ENCODE measurements at places on chromosomes 4 and X.

- DNase-seq = peak; percentile 58
These were observed 153.9 kb downstream of the KDR start for GRCh38 chr4:54971474-54971950.

- DNase-seq = no peak
These were observed 17.8 kb downstream of the SCD5 start for GRCh38 chr4:82780752-82781231.

- DNase-seq = peak; percentile 83
These were observed 98.4 kb downstream of the ZNF674 start for GRCh38 chrX:46446727-46447378.

DNA sequence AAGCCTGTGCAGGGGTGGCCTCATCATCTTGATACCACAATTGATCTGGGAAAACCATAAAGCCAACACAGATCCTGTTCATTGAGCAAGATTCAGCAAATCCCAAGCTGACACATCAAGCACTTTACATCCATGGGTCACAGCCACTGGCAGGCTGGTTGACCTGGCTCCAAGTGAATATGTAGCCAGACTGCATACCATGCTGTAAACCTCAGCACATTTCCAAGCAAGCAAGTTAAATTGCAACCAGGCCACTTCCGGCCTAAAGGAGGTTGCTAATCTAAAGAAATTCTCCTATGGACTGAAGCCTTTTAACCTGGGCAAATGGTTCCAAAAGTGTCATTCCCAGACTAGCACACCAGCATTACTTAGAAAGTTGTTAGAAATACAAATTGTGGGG is 54.4 kb upstream of the USP26 start:
- no peak for DNase-seq

DNA sequence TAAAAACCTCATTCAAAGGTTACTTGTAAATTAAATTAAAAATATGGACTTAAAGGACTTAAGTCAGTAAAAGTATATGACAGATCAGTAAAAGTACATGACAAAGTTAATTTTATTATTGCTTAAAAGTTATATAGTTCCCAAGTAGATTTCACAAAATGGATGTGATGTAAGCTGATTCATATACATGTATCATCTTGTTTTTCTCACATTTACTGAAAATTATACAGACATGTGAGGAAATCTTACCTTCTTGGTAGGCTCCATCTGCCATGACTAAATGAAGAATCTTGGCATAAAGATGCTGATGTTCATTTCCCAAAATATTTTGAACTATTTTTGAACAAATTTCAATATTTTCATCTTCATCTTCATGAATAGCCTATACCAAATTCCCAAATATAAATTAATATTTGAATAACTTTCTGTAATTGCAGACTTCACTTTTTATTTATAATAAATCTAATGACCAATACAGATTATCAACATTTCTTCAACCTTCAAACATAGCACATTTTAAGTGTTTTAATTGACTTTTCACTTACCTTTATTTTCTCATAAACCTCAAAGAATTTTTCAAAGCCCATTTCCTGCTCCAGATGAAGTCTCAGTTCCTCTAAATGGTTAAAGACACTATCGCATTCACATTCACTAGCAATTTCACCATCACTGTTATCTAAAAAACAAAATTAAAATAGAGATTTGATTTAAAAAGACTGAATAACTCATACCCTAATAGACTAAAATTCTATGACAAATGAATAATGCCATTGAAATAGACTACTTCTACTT is 129.4 kb upstream of the SH3RF1 start:
- DNase-seq = no peak

DNA sequence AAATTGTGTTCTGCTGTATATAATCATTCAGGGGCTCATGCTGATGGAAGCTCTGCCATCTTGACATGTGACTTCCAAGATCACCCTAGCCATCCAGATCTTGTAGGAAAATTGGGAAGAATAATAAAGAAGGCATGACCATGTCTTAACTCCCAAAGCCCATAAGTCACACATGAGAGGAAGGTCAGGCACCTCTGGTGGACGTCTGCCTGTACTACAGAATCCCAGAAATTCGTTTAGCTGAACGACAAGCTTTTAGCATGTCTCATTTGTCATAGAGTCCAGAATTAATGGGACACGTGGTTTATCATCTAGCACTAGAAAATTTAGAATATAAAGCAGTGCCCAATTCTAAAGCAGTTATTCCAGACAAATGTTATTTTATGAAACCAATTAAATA is 212.7 kb downstream of the CENPC start:
- DNase-seq = peak; percentile 15

GRCh38 chr4:37661772-37662171 is 24.4 kb downstream of the RELL1 start:
- no peak for DNase-seq

- no peak for DNase-seq
These were observed 207.1 kb upstream of the ATP6AP2 start for GRCh38 chrX:40373641-40374040.

DNA sequence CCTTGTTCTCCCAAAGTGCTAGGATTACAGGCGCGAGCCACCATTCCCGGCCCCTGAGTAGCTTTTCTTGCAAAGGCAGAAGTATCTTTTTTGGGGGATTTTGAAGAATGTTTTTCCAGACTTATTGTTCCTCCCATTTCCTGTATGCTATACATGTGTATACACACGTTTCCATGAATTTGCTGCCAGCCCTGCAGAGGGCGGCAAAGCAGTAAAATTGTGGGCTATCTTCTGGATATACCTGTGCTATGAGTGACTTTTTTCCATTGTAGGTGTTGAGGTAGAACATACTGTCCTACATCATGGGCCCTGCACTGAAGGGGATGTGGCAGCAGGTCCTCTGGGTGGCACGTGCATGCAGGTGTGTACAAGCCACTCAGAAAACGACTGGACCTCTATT is 16.9 kb upstream of the MED28 start:
- DNase-seq = peak; percentile 54

DNA sequence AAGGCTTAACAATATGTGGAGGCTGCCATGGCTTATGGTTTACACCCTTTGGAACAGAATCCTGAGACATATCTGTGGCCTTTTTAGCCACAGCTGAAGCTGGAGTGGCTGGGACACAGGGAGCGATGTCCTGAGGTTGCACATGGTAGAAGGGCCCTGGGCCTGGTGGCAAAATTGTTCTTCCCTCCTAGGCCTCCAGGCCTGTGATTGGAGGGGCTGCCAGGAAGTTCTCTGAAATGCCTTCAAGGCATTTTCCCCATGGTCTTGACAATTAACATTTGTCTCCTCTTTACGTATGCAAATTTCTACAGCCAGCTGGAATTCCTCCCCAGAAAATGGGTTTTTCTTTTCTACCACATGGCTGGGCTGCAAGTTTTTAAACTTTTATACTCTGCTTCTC is 39.1 kb upstream of the MAGEA8 start:
- DNase-seq = no peak

DNA sequence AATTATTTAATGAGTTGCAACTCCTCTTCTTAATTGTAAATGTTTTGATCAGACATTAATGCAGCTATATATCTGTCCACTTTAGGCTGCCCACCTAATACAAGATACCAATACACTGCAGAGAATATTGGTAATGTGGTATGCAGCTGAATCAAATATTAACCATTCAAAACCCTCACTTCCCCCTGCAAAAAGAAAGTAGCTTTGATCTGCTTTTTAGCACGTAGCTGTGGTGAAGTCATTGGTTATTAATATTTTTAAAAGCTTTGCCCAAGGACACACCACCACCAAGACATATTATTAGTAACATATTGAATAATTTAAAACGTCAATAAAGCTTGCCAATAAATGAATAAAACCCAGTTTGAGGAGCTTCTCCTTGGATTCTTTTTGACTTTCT is 28.6 kb upstream of the CYP2U1 start:
- no peak for DNase-seq

- DNase-seq = no peak
These were observed 416.6 kb downstream of the IQCM start for GRCh38 chr4:149398993-149399392.

DNA sequence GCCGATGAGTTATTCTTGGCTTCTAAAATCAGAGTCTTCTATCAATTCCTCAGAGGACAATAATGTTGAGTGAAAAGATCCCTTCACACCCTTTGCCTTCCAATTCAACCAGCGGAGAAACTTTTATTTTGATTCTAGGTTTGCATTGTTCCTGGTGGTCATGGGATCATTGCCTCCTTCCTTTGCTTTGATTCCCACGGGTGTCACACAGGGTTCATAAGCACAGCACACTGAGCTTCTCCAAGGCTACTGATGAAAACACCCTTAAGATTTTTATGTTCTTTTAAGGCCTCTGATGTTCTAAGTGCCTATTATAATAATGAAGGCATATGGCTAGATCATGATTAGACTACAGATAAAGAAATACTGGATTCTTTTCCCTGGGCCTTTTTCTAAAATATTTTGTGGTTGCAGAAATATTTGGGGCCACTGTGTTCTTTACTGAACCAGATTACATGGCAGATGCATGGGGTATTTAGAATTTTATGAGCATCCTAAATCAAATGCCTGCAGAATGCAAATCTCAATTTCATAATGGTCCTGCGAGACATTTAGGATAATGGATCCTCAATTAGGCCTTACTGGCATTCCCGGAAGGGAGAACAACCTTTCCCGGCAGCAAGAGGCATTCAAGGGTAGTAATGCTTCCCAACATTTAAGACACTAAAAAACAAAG is 43.9 kb upstream of the FGFBP2 start:
- no peak for DNase-seq

DNA sequence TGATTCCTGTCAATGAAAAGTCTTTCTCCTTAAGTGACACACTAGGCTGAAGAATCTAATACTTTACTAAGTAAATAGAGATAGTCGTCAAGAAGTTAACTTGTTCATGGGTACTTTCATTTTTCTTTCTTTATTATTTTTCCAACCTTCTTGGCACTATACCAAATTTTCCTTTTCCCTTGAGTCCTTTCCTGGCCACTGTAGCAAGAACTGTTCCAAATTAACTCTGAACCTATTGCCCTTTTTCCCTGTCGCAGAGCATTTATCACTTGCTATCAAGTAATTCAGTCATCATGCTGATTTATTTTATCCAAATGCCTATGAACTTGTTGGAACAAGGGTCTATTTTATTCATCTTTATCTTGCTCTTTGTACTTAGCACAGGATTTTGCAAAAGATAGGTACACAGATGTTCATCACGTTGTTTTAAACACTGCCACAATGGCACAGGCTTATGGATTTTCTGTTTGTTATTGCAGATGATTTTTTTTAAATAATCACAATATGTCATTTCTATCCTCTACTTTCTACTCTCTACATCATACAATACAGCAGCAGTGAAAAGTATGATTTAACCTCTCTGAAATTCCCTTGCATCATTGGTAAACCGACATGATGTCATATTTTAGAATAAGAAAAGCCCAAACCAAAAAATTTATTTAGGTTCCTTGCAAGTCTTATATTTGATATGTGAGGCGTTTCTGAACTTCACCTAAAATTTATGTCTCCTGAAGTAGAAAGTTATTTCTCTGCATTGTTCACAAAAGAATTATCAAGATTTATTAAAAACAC is 2352.3 kb downstream of the PCDH7 start:
- DNase-seq = no peak

GRCh38 chr4:56683455-56683854 is 2.4 kb upstream of the HOPX start:
- DNase-seq = no peak

- no peak for DNase-seq
These were observed 263.6 kb upstream of the EMCN start for GRCh38 chr4:100781435-100781834.

GRCh38 chr4:185708348-185708747 is 103.6 kb downstream of the SORBS2 start:
- DNase-seq = no peak

DNA sequence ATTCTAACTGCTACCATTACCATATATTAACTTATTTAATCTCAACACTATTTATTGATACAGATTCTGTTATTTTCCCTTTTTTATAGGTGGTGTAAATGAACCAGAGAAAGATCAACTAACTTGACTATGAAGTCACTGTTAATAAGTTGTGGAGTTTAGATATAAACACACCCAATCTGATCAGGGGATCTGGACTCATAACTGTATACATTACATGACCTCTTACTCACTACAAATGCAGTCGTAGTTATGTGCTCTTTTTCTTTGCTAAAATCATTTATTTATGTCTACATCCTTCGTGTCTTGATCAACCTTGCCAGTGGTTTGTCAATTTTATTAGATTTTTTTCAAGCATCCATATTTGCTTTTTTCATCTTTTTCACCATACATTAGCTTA is 614.8 kb upstream of the FAM241A start:
- no peak for DNase-seq

DNA sequence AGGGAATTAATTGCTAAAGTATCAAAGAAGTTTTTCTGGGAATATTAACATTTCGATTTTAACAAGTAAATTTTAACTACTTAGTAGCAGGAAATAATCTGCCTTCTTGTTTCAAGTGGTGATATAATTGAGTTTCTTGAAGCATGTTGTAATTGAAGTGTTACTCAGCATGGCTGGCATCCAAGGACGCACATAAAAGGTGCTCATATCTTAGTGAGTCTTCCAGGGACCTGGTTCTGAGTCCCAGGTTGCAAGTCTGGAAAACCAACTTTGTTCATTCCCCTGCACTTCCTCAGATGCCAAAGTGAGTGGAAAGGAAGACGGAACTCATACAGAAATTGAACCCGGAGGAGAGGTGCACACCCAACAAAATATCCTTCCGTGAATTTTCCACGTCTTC is 399.6 kb downstream of the NLGN4X start:
- DNase-seq = no peak

- no peak for DNase-seq
These were observed 110.0 kb downstream of the CBR4 start for GRCh38 chr4:168900080-168900479.

DNA sequence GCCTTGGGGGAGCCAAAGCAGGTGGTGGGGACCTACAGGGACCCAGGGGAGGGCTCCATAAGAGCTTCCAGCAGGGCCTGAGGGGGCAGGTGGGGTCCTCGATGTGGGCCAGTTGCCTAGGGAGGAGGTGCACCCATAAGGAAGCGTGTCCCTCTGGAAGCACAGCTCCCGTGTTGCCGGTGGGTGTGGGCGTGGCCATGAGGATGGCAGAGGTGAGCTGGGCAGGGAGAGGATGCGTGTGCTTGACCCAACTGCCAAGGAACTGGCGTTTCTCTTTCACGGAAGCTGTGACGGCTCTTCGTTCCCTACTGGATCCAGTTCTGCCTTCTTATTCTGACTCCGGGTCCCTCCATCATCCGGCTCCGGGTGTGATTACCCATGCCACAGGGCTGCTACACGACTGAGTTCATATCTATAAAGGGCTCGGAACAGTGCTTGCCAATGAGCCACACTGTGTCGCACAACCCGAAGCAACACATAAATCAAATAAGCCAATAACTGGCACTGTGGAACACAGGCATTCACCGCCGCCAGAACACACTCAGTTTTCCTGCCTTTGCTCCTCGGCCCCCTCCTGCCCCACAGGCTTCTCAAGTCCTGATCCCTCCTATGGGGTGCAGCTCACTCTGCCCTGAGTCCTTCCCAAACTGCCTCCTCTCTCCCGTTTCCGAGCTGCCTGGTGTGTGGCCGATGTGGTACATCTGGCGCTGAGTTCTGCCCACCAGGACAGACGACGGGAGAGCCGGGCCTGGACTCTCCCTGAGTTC is 35.5 kb downstream of the RNF212 start:
- DNase-seq = no peak

GRCh38 chr4:117477925-117478324 is 392.5 kb upstream of the TRAM1L1 start:
- no peak for DNase-seq

All from NCI-H526 (cell line).